GM04504 (cell line): ENCODE measurements at places on chromosomes 7 and 10.

DNA sequence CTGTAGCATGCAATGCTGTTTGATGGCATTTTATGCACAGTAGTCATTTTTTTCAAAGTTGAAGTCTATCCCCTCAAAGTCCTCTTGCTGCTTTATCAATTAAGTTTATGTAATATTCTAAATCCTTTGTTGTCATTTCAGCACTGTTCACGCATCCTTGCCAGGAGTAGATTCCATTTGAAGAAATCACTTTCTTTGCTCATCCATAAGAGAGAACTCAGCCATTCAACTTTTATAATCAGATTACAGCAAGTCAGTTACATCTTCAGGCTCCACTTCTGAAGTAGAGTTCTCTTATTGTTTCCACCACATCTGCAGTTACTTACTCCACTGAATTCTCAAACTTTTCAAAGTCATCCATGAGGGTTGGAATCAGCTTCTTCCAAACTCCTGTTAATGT, 32.3 kb downstream of the SDHAF3 start:
- DNase-seq = peak; percentile 3

GRCh38 chr10:75788394-75789205, 357.2 kb downstream of the LRMDA start:
- no peak for DNase-seq

- no peak for DNase-seq
Observed at GRCh38 chr7:105010504-105011130, 3.4 kb upstream of the KMT2E start.

- DNase-seq = no peak
Observed at GRCh38 chr7:101287032-101287431, 34.6 kb downstream of the IFT22 start.

GRCh38 chr7:133428876-133429275, 176.0 kb downstream of the EXOC4 start:
- DNase-seq = no peak

DNA sequence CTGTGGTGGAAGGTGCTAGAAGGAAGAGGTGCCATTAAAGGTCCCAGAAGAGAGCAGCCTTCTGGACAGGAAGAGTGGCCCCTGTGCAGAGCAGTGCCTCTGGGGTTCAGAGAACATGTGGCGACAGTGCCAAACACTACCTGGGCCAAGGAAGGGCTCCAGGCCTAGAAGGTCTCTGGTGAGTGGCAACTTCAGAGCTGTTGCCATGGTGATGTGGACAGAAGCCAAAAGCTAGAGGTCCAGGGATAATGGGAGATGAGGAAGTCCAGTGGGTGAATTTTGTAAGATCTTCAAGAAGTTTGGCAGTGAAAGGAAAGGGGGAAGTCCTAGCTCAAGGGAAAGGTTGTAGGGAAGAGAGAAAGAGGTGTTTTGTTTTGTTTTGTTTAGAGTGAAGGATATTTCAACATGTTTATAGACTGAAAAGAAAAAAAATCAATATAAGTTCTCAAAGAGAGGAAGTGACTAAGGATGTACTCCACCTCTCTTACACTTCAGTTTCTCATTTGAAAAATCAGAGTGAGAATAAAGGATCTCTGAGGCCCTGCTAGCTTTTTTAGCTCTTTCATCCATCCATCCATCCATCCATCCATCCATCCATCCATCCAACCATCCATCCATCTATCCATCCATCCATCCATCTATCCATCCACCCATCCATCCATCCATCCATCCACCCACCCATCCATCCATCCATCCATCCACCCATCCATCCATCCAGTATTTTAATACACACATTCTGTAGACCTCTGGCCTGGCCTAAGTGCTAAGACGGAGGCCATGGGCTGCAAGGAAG, 77.1 kb upstream of the DUSP5 start:
- DNase-seq = peak; percentile 22

DNA sequence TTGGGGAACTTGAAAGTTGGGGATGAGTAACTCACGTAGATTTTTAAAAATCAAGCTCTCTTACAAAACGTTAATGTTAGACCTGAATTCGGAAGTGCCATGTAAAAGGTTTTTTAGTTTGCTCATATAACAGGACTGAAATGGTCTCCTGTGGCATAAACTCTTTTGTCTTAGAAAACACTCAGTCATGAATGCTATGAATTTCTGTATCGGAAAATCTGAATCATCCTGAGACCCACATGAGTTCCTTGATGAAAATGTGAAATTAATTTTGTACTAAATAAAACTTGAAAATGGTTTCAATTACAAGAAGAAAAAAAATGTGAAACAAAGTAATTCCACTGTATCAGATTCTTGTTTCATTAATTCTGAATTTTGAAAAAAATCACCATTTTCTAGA, 134.8 kb upstream of the BMPER start:
- no peak for DNase-seq

- DNase-seq = no peak
Observed at GRCh38 chr7:83751217-83751616, 102.3 kb upstream of the SEMA3E start.

GRCh38 chr10:18097524-18097923, 42.7 kb upstream of the CACNB2 start:
- no peak for DNase-seq
